GM12891 (cell line): ENCODE measurements at places on chromosomes 1 and 21.

DNA sequence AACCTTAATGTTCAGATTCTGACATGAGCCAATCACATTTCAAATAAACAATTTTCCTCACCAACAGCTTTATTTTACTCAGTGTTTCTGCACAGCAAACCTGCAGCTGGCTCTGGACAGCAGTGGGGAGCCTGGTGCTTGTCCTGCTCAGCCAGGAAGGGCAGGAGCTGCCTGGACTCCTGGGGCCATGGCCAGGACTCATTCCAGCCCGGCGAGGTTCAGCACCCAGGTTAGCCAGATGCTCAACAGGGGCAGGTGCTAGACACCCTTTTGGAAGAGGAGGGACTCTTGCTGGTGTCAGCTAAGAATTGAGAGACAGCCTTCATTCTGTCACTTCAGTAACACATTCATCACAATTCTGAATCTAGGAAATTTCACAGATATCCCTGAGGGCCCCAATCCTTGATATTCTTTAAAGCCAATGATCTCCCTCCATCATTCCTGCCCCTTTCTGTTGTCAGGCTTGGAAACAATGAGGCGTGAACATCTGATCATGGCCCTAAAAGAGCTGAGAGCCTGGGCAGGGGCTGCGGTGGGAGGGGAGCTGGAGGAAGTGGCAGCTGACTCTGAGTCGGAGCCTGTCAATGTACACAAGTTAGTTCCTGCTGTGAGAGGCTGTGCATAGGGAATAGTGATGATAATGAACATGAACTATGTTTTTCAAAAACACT is 251.3 kb downstream of the SDCCAG8 start:
- DNase-seq, result no peak

- DNase-seq, result no peak
These were observed 74.9 kb upstream of the BEND5 start for GRCh38 chr1:48851638-48852037.

- no peak for DNase-seq
These were observed 3.5 kb upstream of the C1orf159 start for GRCh38 chr1:1119272-1119890.

DNA sequence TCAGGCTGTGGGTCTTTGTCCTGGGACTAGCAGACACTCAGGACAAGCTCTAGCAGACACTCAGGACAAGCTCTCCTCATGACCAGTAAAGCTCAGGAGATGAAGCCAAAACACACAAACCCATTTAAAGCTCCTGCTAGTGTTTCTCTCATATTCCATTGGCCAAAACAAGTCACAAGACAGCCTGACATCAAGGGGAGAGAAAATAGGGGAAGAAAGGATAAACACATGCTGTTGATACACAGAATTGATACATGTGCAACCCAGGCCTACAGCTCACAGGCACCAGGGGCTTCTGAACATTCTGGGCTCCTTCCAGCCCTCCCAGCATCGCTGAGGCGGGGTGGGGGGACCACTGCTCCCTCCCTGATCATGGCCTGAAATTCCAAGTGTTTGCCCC is 35.3 kb downstream of the ATF3 start:
- no peak for DNase-seq

GRCh38 chr1:223217781-223218180 is 74.7 kb upstream of the TLR5 start:
- DNase-seq, result no peak

GRCh38 chr1:211613951-211614350 is 35.0 kb upstream of the SLC30A1 start:
- no peak for DNase-seq
